ENCODE measurements at places on chromosomes 11 and 22.

- peak; percentile 69 for DNase-seq
Observed at GRCh38 chr11:35167426-35167954, 28.5 kb downstream of the CD44 start.

- DNase-seq = peak; percentile 40
Observed at GRCh38 chr22:49040754-49041467, 786.8 kb downstream of the BRD1 start.

- no peak for DNase-seq
Observed at GRCh38 chr11:68215087-68215445, 2.0 kb upstream of the KMT5B start.

DNA sequence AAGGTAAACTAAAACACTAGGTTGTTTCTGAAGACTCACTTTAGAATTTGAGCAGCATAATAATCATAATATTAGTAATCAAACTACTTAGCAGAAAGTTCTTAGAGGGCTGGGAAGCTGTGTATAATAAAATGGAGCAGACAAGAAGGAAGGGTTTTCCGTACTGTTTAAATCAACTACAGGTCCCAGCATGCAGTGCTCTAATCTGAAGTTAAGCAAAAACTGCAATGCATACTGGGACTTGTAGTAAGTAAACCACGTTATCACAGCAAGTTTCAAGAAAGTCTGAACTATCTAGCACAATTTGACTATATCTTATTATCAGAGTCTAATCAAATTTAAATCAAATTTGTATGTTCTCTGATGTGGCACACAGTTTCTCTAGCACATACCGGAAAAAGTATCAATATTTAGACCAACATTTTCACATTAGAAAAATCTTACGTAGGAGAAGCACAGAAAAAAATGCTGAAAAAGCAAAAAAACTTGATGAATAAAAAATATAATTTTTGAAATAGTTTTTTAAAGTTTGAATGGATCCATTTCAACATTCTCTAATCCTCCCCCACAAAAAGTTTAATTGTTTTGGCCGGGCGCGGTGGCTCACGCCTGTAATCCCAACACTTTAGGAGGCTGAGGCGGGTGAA lies 8.2 kb downstream of the PHF21A start:
- no peak for DNase-seq

GRCh38 chr22:45180146-45180679 lies 16.5 kb downstream of the NUP50 start:
- DNase-seq = no peak

GRCh38 chr11:8745431-8746253 lies 63.0 kb downstream of the RPL27A start:
- DNase-seq = no peak

- peak; percentile 25 for DNase-seq
Observed at GRCh38 chr11:77590194-77590782, 535 bp downstream of the AQP11 start.

DNA sequence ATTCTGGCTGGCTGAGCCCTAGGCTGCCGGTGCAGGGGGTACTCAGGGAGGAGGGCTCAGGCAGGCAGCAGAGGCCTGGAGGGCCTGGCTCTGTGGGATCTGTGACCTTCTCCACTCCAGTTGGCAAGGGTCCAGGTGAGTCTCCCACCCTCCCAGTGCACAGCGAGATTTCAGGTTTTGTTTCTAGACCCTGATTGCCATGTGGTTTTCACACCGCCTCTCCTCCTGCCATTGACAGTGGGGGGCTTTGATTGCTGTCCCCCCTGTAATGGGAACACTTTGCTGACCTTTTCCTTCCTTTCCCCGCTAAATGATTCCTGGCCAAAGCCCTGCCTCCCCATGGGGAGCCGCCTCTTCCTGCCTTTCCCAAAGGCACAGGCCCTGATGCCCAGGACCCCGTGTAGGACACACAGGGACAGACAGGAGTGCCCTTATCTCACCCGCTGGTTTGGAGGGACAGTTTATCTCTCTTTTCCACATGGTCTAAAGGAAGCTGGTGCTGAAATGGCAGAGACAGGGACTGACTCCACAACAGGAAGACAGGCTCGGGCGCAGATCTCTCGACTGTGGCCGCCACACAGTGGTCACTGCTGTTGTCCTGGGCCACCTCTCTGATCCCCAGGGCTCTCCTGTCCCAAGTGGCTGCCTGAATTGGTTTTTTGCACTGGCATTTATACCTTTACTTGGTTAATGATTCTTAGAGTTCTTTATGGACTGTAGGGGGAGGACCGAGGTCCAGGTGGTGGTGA lies 43.4 kb downstream of the BCR start:
- DNase-seq = no peak

DNA sequence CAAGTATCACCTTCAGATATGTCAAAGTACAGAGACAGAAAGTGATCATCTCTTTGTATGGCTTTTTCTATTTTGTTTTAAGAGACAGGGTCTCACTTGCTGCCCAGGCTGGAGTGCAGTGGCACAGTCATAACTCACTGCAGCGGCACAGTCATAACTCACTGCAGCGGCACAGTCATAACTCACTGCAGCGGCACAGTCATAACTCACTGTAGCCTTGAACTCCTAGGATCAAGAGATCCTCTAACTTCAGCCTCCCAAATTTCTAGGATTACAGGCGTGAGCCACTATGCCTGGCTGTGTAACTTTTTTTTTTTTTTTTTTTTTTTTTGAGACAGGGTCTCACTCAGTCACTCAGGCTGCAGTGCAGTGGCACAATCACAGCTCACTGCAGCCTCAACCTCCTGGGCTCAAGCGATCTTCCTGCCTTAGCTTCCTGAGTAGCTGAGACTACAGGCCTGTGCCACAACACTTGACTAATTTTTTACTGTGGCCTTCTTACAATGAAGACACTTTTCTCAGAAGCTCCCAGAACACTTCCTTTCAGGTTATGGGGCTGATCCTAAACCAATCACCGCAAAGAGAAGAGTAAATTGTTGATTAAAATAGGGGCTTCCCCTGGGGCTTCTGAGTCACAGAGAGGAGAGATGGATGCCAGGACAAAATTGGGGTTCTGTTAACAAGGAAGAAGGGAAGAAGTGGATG lies 9.0 kb upstream of the HIKESHI start:
- no peak for DNase-seq

DNA sequence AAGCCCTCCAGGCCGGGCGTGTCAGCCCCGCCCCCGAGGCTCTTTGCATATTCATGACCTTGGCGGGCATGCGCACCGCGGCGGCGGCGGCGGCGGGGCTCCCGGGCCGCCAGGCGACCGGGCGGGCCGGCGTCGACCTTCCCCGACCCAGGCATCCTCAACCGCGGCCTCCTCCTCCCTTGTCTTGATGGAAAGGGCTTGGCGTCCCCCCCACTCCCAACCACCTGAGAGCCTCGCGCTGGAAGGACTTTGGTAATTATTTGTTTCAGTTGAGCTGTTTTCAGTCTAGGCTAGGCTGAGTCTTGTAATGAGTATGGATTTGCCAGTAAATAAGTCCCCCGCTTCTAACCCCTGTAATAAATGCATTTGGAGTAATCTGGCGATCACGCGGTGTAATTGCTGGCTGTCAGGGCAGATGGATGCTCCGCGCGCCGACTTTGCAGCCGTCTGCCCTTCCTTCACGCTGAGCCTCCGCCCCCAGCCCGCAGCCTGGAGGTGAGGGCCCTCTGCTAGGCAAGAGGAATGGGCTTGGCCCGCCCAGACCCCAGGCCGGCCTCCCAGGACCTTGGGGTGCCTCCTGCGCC lies 25.2 kb downstream of the FLRT1 start:
- no peak for DNase-seq

DNA sequence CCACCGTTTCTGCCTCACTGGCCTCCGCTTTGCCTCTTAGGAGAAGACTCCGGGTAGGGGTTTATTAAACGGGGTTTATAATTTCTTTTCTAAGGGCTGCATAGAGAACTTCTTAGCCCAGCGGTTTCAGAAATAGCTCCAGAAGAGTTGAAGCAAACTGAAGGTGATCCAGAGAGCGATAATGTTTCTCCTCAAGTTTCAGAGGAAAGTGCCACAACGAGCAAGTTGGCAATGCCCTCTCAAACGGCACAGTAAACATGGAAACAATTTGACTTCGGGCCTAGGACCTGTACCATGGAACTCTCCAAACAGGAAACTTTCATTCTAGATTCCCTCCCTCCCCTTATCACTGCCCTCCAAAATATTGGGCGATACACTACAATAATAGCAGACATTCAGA lies 1.0 kb downstream of the ADSL start:
- DNase-seq = no peak

GRCh38 chr22:48088251-48088650 lies 1325.8 kb downstream of the TBC1D22A start:
- DNase-seq = no peak

DNA sequence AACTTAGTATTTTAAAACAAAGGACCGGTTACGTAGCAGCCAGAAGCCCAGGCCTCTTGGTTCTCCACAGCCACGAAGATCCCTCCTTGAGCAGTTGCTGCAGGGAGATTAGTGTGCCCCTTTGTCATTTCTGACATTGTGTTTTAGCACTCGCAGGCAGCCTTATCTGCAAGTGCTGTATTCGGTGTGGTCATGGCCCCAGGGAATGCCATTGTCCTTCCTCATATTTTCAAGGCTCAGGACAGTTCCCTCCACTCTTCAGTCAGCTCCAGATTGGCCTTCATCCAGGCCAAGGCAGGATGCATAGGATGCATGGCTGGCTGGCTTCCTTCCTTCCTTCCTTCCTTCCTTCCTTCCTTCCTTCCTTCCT lies 88.5 kb downstream of the ZBTB16 start:
- no peak for DNase-seq

GRCh38 chr11:120392314-120392713 lies 56.1 kb downstream of the ARHGEF12 start:
- DNase-seq = no peak

- no peak for DNase-seq
Observed at GRCh38 chr22:34934261-34934660, 131.7 kb upstream of the ISX start.

DNA sequence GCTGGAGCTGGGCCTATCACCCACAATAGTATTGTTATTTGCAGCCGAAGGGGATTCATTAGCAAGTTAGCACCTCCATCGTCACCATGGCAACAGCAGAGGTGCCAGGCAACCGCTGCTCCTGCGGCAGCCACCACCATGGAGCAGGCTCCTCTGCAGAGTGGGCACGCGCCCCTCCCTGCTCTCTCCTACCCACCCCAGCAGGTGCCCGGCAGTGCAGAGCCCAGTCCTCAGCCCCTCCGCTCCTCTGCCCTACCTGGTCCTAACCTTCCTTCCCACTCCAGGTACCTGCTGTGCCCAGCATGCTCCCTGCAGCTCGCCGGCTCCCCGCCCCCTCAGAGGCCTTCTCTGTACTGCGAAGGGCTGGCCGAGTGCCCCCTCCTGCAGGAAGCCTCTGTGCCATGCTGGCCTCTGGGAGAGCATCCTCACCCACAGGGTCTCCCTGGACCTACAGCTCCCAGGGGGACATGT lies 3.6 kb downstream of the DUSP8 start:
- DNase-seq = peak; percentile 21

GRCh38 chr11:69307871-69308431 lies 14.0 kb downstream of the MYEOV start:
- DNase-seq = peak; percentile 44

DNA sequence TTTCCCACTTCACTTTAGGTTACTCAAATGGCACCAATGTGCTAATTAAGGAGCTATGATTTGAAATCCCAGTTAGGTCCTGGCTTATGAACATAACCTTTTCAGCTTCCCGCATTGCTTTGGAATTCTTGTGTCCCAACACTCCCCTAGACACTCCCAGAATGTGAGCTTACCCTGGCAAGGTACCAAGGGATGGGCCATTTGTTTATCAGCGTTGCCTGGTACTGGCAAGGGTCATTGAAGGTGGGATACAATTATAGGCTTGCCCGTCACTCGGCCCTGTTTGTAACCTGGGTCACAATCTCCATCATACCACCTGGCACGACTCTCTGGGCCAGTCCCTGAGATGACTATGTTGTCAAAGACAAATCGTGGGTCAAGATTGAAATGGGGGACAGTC lies 5.4 kb downstream of the CSRP3 start:
- no peak for DNase-seq

GRCh38 chr11:112694813-112695212 lies 266.4 kb upstream of the NCAM1 start:
- DNase-seq = no peak

DNA sequence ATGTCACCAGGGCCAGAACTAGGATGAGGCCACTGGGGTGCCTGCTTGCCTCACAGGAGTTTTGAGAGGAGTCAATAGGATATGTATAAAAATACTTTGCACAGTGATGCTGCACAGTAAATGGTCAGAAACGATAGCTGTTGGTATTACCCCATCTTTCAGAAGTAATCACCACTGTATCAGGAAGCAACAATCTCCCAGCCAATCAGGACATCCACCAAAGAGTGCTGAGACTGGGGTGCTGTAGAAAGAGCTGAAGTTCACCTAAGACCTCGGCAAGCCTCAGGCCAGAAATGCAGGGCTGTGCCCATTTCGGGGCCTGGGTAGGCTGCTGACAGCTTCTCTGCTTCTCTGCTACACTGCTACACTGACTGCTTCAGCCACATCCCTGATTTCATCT lies 17.4 kb downstream of the LMO2 start:
- DNase-seq = no peak

DNA sequence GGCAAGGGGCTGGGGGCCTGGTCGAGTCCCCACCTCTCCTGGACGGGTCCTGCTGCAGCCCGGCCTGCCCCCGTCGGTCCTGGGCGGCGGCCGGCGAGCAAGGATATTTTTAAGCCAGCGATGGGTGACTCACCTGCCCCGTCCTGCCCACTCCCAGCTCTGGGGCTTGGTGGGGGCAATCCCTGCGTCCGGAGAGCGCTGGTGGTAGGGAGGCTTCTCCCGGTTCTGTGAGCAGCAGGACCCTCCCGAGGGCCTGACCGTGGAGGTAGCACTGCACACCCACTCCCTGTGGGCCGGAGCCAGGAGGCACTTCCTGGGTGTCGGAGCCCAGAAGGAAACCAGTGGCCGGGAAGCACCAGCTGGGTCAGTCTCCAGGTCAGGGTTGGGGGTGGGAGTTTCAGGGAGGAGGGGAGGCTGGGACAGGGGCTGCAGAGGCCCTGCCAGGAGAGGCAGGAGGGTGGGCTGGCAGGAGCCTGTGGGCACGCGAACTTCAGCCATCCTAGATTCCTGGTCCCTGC lies 467 bp downstream of the EPS8L2 start:
- no peak for DNase-seq

GRCh38 chr11:95419915-95420314 lies 188.9 kb upstream of the SESN3 start:
- DNase-seq = no peak

DNA sequence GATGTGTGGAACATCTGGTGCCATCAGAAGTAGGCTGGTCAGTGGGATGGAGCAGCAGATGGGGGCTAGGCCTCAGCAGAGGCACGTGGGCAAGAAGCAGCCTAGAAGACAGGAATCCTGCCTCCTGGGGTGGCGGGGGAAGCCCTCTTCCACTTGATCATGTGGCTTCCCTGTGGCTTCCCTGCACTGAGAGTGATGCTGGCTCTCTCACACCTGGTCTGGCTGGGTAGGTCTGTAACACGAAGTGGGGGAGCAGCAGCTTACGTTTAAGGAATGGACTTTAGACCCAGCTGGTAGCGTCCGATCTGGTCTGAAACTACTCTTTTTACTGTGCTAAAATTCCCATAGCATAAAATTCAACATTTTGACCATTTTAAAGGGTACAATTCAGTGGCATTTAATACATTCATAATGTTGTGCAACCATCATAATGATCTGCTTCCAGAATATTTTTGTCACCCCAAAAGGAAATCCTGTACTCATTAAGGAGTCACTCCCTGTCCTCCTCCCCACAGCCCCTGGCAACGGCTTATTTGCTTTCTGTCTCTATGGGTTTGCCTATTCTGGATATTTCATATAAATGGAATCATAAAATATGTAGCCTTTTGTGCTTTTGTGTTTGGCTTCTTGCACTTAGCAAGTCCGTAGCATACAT lies 21.7 kb downstream of the PTPN5 start:
- DNase-seq = no peak
